ENCODE measurements at places on chromosomes 7 and 10.
A peak's percentile ranks its signal among the peaks of the same experiment; 100 is the strongest.

GRCh38 chr7:7720750-7721621 is 2.6 kb upstream of the RPA3 start:
- no peak for DNase-seq

DNA sequence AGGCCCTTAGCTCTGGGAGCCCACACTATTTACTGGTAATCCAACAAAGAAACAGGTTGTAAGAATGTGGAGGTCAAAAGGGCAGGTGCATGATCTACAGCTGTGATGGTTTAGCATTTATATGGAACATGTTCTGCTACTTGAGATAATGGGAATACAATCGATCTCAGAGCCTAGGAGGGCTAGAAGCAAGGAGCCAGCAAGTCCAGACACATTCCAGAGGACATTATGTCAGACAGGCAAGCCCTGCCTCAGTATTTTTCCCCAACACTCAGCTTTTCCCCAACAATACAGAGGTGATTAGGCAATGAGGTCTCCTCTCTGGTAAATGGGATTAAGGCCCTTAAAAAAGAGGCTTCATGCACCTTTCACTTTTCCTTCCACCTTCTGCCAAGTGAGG is 21.4 kb upstream of the GNAT3 start:
- DNase-seq, result no peak

DNA sequence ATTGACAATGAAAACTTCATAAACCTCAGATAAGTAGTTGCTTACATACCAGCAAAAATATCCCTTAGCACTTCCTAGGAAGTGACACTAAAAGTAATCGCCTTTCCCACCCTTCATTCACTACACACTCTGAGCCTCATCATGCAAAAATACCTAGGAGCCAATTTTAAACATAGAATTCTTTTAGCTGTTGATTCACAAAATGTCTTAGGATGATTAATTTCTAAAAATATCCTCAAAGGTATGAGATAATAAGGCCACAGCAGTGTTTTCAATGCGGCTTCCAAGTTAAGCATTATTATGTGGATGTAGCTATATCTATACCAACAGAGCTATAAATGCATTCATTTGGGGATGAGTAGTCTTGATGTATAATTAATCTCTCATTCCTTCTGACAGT is 13.2 kb downstream of the DNAJC9 start:
- DNase-seq, result no peak

DNA sequence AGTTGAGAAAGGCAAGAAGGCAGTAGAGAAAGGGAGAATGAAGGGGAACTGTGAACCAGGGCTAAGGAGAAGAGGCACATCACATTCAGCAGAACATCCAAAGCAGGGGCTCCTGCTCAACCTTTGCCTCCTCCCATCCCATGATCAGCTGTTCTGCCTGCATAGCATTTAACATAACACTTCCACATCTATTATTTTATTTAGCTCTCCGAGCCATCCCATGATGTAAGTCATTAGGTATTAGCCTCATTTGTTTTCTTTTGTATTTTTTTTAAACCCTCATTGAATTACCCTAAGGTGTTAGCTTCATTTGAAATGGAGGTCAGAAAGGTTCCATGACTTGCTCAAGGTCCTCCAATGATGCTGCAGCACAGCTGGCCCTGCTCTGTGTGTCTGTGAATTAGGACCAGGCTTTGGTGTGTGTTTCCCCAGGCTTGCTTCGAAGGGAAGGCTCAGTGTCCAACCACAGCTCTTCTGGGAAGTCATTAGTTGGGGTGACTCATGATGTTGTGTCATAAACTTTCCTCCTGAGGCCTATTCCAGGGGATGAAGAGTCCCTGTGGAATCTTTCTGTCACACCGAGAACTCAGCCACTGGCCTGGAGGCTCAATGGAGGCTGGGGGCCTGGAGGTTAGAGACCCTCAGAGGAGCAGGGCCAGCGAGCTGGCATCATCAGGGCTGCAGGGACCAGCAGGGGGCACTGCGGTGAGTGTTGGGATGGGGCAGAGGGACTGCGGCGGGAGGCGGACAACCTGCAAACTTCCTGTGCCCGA is 16.5 kb downstream of the NPFFR1 start:
- peak; percentile 73 for DNase-seq

DNA sequence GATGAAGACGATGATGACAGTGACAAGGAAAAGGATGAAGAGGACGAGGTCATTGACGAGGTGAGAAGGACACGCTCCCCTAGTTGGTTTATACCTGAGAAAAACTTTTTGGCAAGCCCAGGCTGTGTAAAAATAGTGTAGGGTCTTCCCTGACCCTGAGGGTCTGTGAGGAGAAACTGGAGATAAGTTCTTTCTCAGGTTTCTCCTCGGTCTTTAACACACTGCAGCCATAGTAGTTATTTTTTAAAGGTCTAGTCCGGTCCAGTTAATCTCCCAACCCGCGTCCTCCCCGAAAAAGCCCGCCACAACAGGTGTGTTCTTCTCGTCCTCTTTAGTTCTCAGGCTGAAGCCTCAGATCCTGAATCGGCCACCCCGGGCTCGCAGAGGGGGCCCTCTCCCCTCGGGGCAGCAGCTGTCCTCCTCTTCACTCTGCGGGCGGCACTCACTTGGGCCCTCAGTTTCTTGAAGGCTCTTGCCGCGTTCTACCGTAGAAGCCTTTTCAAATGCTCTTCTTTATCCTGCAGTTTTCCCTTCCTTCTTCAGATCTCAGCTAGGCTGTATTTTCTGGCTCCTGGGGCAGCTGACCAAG is 411 bp downstream of the BCCIP start:
- no peak for DNase-seq

GRCh38 chr10:101229266-101230182 is at the start of gene LBX1:
Gene LBX1 (minus strand): TSS chr10:101229463. CDS start chr10:101228815, 648 bp downstream.
- DNase-seq, result no peak

GRCh38 chr7:105677817-105678573 is 96.7 kb upstream of the EFCAB10 start:
- DNase-seq, result no peak

- no peak for DNase-seq
These were observed 434.8 kb downstream of the LRMDA start for GRCh38 chr10:75866300-75866625.

DNA sequence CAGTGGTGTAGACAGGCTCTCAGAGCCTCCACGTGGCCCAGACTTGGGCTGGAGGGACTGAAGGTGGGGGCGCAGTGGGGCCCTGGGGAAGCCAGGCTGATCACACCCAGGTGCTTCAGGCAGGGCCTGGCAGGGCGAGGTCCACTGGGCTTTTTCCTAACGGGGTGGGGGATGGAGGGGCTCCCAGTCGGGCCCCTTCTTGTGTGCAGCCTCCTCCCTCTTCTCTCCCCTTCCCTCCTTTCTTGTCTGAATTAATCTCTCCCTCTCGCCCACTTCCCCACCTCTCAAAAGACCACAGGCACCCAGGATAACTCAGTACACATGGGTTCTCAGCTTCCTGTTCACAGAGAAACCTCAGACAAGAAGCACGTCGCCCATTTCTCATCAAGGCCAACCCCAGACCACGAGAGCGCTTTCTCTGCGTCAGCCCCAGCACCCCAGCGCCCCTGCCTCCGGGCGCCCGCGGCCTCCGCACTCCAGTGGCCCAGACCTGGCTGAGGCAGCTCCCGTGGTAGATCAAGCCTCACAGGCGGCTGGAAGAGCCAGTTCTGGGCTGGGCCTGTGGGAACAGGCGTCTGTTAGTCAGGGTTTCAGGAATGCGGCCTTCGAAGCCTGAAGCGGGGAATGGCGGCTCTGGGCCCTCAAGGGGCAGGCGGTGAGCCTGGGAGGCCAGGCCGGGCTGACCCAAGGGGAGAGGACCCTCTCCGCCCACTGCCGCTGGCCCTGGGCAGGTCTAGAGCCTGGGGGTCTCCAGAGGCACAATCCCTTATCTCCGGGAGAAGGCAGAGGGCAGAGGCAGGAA is 50.6 kb downstream of the PWWP2B start:
- peak; percentile 93 for DNase-seq

DNA sequence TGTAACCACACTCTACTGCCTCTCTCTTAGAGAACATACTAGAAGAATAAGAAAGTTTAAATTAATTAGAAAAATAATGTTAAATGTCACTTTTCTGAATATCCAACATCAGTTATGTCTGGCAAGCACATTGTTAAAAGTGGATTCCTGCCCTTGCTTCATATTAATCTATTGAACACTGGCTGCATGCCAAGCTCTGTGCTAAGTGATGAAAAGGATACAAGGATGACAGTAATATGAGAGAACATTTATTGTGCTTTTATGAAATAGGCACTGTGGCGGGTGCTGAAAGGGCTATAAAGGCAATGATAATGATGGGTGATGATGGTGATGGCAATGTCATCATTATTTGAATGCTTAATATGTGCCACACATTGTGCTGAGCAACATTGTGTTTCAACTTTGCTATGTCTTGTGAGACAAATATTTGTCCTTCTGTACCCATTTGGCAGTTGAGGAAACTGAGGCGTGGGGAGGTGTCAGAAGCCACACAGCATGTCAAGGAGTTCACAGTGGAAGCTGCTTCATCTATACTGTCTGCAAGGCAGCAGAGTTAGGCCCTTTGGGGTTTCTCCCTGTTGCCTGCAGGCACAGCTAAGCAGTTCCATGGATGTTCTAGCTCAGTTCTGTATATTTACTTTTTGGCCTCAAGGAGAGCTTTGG is 64.2 kb upstream of the RAPGEF5 start:
- DNase-seq, result no peak

GRCh38 chr7:155003092-155003375 is at the start of gene PAXIP1:
Gene PAXIP1 (minus strand): TSS chr7:155003124. CDS start chr7:155002929, 195 bp downstream.
- no peak for DNase-seq

DNA sequence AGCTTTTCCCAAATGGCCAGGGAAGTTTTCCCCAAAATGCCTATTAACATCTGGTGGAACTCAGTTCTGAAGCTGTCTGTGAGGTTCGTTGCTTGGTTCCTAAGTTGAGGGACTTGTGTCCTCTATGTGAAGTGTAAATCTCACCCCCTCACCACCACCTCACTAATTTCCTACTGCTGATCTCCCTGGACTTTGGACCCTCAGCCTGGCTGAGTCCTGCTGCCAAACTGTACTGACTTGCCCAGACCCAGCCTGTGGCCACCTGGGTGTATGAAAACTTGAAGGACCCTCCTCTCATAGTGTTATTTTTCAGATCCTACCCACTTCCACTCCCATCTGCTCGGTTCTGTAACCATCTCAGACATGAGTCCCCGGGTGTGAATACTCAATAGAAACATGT is 94.9 kb downstream of the MET start:
- no peak for DNase-seq

DNA sequence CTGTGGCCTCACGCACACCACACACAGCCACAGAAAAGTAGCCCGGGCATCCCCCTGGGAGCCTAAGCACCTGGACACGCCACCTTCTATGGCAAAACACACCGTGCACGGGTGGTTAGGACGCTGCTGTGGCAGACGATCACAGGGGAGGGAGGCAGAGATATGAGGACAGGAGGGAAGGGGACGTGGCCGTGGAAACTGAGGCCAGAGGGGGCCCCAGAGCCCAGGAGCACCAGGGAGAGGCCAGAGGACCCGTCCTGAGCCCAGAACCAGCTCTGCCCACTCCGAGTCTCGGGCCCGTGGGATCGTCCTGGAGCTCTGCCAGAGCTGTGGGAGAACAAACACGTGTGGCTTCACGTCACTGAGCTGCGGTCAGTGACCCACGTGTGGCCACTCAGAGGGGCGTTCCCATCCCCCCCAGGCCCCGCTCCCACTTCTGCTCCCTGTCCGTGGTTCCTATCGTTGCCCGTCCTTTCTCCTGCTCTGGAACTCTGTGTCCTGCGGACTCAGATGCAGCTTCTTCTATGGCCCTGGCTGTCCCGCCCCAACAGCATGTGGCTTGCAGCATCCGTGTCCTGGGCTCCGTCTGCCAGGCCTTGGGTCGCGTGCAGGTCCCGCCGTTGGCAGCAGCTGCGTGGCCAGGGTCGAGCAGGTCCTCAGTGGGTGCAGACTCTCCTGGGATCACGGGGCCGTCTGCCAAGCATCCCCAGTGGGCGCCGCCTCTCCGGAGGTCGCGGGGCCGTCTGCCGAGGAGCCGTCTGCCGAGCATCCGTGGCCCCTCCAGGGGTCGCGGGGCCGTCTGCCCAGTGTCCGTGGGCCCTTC is 31.0 kb downstream of the GET4 start:
- no peak for DNase-seq

- no peak for DNase-seq
These were observed 340.0 kb upstream of the MEOX2 start for GRCh38 chr7:16026253-16027020.

GRCh38 chr10:59505926-59506325 is 143.6 kb upstream of the FAM13C start:
- no peak for DNase-seq

GRCh38 chr10:88401671-88402347 is 181.3 kb downstream of the RNLS start:
- no peak for DNase-seq

DNA sequence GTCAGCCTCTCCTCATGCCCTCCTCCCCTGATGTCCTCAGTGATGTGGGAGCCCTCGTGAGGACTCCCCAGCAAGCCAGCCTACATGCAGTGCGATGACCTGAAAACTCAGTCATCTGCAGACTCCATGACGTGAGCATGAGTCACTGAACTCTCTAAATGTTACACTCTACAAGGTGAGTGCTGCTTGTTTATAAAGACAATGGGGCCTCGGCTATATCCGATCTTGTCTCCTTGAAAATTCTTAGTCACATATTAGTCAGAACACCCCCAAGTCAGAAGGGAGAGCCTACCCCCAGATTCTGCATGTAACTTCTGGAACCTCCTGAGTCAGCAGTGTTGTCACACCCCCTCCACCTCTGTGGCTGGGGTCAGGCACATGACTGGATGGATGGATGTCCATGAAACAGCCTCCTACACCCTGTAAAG is 673.8 kb downstream of the INHBA start:
- peak; percentile 92 for DNase-seq

GRCh38 chr7:144255471-144255897 is 9.1 kb downstream of the OR2A7 start:
- DNase-seq, result peak; percentile 21

- no peak for DNase-seq
These were observed 24.0 kb downstream of the SEPTIN14 start for GRCh38 chr7:55838595-55838994.

DNA sequence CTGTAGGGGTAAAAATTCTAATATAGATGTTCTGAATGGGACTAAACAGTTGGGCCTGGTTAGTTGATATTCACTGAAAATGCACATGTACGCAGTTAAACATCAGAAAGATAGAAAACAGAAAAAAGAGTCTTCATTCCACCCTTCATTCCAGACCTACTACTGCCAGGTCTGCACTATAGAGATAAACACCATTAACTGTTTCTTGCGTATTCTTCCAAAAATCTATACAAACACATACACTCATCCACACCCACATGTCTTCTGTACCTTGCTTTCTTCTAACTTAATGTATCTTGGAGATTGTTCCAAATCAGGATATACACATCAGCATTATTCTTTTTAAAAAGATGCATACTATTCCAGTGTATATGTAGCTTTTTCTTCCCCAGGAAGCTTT is 13.9 kb upstream of the CLEC2L start:
- DNase-seq, result no peak

- DNase-seq, result no peak
These were observed 61.8 kb downstream of the INHBA start for GRCh38 chr7:41641011-41641664.

DNA sequence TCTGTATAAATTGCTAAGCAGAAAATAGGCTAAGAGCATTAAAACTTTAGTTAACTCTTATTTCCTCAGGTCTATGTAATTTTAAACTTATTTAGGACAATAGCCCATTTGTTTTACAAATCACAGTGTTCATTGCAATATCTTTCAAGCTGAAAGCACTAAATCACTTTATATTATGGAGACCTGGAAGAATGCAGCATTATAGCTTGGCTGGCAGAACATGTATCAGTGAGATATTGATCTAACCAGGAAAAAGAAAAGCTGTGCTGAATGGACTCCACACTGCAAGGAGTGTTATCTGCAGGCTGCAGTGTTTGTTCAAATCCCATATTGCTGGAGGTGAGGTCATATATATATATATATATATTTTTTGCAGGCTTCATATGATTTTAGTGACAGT is 517.5 kb downstream of the NRG3 start:
- no peak for DNase-seq

Data from RWPE2 (cell line).